ENCODE measurements at places on chromosomes 2 and 18.

DNA sequence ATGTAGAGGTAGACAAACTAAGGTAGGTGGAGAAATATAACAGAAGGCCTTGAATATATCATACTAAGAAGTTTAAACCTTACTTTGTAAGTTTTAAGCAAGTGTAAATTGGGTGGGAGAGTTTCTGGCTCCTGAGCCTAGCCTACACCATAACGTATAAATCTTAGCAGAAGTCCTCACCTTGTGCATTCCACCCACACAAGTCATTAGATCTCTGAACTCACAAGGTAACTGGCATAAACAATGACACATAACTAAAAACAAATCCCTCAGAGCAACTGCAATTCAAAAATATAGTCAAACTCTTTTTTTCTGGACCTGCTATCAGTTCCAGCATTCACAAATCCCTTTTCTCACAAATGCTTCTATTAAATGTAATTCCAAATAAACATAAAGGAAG lies 9.4 kb downstream of the REV1 start:
- DNase-seq = no peak

DNA sequence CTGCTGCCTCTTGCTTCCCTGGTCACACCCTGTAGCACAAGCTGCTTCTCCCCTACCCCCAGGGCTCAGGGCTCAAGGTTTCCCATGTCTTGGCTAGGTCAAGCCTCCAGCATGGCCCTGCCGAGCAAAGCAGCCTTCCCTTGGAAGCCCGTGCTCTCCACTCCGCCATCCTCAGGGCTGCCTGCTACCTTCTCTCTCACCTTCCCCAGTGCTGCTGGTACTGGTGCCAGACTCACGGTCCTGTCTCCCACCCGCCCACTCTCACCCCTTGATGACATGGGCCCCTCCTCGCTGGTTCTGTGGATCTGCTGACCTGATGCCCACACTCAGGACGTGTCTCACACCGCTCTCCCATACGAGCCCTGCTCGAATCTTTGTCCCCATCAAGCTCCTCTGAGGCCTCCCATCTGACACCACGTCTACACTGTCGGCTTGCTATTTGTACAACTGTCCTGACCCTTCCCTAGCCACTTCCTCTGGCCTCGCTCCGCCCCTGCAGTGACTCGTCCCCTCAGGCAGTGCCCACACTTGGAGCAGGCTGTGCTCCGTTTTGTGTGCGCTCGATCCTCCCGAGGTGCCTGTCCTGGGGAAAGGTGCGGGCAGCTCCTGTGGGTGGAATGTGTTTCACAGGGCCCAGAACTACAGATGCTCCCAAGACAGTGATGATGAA lies 49.9 kb downstream of the ZAP70 start:
- no peak for DNase-seq

DNA sequence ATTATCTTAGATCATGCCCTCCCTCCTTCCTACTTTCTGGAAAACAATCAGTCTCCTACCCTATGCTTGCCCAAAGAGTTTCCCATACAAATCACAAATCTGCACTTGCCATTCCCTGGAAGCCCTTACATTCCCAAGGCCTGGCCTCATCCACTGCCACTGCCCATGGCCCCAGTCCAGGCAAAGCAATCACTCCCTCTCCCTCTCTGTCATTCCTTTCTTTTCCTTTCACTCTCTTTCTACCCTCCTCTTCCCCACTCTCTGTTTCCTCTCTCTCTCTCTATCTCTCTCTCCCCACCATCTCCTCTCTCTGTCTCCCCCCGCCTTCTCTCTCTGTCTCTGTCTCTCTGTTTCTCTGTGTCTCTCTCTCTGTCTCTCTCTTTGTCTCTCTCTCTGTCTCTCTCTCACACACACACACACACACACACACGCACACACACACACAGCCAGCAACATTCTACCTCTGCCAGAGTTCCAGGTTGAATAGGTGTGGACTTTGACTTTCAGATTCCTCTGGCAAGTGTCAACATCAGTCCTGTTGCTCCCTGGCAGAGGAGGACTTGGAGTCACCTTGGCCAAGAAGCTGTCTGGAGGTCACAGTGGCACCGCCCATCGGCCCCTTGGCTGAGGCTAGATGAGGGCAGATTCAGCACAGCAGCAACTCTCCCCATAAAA lies 43.7 kb upstream of the NAT8 start:
- no peak for DNase-seq

DNA sequence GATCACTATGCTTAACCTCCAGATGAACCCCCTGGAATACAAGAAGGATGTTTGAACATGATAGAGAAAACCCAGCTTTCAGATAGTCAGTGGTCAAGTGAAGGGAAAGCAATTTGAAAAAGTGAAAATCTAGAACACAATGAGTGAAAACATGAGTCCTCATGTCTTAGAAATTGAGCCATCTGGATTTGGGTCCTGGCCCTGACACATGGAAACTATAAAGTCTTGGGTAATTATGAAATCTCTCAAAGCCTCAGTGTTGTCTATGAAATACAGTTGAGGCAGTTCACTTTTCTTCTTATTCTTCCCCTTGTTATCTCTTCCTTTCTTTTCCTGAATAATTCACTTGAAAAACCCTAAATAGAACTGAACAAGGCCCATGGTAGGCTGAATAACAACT lies 120.6 kb downstream of the EN1 start:
- DNase-seq = no peak

- no peak for DNase-seq
Observed at GRCh38 chr18:12777500-12777944, 74.7 kb downstream of the PSMG2 start.

- DNase-seq = peak; percentile 57
Observed at GRCh38 chr18:63366213-63367052, 573 bp downstream of the KDSR start.

DNA sequence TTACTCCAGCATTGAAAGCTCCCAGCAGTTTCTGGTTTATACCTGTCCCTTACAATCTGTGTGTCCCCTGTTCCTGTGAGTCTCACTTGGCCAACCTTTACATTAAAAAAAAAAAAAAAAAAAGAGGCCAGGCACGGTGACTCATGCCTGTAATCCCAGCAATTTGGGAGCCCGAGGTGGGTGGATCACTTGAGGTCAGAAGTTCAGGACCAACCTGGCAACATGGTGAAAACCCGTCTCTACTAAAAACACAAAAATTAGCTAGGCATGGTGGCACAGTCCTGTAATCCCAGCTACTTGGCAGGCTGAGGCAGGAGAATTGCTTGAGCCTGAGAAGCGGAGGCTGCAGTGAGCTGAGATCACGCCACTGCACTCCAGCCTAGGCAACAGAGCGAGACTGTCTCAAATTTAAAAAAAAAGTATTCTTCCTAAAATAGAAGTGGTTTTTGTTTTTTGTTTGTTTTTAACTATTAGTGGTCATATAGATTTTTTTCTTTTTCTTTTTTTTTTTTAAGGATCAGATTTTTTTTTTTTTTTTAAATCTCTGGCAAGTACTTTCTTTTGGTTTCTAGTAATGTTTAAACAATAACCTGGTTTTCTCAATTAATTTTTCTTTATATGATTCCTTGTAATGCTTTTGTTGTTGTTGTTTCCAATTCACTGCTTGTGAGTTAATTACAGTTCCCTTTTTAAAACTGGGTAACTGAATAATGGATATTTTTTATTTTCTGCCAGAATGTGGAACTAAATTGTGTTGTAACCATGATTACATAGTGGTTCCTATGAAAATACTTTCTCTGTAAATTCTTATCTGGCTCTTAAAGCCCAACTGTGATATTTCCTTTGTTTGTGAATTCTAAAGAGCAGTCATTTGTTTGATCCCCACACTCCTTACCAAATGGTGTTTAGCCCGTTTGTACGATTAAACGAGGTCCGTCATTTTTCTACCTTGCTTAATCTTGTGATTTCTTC lies 116.8 kb downstream of the CTAGE1 start:
- DNase-seq = no peak

DNA sequence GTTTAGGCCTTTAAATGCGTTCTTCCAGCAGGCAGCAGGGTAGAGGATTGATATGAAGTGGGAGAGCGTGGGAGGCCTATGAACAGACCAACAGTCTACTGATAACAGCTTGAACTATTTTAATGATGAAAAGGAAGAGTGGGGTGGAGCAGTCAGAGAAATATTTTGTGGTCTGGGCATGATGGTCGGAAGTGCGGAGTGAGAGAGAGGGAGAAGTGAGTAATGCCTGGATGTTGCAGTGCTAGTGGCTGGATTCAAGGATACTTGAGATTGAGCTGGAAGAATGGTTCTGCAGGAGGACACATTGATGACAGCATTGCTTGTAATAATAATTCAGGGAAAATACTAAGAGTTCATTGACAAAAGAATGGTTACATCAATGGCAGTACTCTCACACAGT lies 151.0 kb upstream of the DAPL1 start:
- no peak for DNase-seq

DNA sequence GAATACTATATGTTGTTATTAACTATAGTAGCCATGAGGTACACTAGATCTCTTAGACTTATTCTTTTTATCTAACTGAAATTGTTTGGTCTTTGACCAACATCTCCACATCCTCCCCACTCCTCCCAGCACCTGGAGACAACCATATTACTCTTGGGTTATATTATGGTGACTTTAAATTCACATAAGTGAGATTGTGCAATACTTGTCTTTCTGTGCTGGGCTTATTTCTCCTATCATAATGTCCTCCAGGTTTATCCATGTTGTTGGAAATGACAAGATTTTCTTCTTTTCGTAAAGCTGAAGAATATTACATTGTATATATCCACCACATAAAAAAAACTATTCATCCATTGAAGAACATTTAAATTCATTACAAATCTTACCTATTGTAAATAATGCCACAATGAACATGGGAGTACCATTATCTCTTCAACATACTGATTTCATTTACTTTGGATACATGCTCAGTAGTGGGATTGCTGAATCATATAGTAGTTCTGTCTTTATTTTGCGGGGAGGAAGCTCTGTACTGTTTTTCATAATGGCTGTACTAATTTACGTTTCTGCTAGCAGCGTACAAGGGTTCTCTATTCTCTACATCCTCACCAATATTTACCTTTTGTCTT lies 159.2 kb upstream of the SCN7A start:
- DNase-seq = no peak

- peak; percentile 50 for DNase-seq
Observed at GRCh38 chr2:112588611-112589045, 4.2 kb downstream of the CHCHD5 start.

DNA sequence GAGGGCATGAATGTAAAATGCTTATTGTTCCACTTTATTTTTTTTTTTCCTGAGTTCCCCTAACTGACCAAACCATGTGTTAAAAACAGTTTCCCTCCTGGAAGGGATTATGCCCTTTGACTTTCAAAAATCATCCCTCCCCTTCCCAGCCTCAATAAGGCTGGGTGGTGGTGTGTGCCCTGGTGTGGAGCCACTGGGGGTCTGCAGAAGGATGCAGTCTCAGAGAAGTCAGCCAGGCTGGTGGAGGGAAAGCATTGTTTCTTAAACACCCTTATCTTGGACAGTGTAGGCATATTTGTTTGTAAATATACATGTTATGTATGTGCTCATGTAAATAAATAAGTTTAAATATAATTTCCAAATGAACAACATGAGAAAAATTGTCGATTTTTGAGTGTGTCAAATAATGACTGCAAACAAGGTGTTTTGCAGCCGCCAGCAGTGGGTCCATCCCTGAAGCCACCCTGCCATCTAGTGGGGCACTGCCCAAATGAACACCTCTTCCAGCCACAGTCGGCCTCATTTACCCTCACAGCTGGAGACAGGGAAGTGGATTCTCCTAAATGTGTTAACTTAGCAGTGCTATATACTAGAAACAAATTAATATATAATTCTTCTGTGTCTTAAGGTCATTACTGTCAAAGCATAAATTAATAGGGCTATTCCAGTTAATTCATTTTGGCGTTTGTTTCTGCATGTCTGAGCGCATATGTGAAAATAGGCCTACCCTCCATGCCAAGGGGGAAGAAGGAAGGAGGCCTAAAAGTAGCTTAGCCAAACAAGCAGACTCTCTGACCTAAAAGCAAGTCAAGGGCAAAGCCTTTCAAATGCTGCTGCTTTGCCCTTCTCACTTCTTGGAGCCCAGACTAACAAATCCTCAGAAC lies 209.6 kb upstream of the PIK3C3 start:
- peak; percentile 63 for DNase-seq

DNA sequence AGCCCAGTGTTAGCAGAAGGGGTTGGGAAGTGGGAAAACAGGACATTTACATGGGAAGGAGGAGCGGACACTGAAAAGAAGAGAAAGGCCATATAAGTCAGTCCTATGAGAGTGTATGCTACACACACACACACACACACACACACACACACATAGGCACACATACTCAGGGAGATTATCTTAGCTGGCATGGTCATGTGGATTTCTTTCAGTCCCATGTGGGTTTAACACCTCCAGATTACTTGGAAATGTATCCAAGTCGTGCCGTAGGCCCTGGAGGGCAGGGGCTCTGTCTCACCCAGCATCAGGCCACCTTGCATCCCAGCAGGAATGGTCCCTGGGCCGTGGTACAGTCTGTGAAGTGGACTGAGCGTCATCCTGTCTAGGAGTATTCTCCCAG lies 113.3 kb upstream of the CAPN13 start:
- no peak for DNase-seq

DNA sequence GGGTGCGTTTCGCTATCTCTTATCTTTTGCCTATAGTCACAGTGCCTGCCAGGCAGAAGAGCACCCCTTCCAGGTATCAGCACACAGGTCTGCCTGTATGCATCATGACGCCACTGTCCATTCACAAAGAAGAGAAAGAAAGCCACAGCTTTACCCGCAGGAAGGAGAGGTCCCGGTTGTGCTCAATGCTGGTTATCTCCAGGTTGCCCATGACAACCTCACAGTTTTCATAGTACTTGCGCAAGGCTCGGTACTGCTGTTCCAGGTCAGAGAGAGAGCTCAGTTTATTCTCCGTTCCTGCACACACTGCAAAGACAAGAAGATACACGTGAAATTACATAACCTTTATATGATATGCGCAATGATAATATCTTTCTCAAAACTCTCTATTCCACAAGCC lies 414.0 kb downstream of the ERBB4 start:
- no peak for DNase-seq
